ENCODE measurements at places on chromosomes 3 and 15. TPM values are rescaled to one million over a fixed set of nuclear protein-coding genes. Genes with fewer than 3 reads are reported as not detected.

CHRM5 gene
- total RNA-seq: under 0.01 TPM

GRCh38 chr3:60399861-60400845, 851.1 kb downstream of the FHIT start:
- H3K36me3 ChIP-seq: no peaks in the 10 kb centered on the region
- H3K4me3 ChIP-seq: no peak overlapping the region
- no peaks in the 10 kb centered on the region for H3K27me3 ChIP-seq
- no peak for DNase-seq

TMEM212 gene
- total RNA-seq: not detected

DNA sequence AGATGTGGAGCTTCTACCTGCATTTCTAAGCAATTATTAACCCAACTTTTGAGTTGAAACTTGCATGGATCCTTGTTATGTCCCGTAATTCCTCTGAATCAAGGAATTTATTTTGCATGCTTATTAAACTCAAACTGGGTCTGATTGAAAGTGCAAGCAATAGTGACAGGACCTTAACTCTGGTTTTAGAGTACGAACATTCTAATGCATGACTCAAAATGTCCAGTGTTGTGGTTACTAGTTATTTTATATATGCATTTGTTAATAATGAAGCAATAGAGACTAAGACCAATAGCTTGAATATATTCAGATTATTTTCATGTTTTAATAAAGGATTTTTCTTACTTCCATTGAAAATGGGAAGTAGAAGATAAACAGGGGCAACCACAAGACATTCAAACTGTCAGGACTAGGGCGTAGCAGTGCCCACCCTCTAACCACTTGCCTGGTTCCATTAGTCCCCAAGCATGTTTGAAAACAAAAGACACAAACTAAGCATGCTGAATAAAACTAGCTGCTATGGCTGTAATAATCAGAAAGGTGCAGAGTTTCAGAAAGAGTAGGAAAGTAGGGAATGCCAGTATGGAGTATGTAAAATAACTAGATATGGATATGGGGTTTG, 28.1 kb downstream of the OIP5 start:
- no peak overlapping the region for H3K27ac ChIP-seq
- peaks cover 7% of the 10 kb centered on the region for H3K36me3 ChIP-seq
- peak; percentile 1 for DNase-seq
- H3K27me3 ChIP-seq: no peaks in the 10 kb centered on the region
- H3K4me3 ChIP-seq: no peak overlapping the region
- no peaks in the 10 kb centered on the region for H3K4me1 ChIP-seq

GRCh38 chr3:30632065-30632464, 25.7 kb downstream of the TGFBR2 start:
- H3K36me3 ChIP-seq: peaks cover 17% of the 10 kb centered on the region
- no peak overlapping the region for H3K4me3 ChIP-seq
- no peaks in the 10 kb centered on the region for H3K27me3 ChIP-seq
- H3K4me1 ChIP-seq: peaks cover 26% of the 10 kb centered on the region
- DNase-seq: no peak

DNA sequence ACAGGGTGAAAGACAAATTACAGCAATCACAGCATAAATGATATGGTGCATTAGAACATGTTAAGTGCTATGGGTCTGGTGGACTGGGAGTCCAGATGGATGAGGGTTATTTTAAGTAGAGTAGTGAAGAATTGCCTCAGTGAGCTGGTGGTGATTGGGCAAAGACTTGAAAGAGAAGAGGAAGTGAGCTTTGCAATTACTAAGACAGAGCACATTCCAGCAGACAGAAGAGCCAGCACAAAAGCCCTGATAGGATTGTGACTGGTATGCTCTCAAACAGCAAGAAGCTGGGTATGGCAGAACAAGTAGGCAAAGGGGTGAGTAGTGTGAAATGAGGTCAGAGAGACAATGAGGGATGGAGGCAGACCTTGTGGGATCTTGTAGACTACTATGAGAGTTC, 2.1 kb upstream of the ACKR4 start:
- H3K27ac ChIP-seq: peak overlapping the region; percentile 90
- H3K4me1 ChIP-seq: peaks cover 26% of the 10 kb centered on the region
- DNase-seq: no peak
- H3K4me3 ChIP-seq: no peak overlapping the region
- no peaks in the 10 kb centered on the region for H3K36me3 ChIP-seq

DNA sequence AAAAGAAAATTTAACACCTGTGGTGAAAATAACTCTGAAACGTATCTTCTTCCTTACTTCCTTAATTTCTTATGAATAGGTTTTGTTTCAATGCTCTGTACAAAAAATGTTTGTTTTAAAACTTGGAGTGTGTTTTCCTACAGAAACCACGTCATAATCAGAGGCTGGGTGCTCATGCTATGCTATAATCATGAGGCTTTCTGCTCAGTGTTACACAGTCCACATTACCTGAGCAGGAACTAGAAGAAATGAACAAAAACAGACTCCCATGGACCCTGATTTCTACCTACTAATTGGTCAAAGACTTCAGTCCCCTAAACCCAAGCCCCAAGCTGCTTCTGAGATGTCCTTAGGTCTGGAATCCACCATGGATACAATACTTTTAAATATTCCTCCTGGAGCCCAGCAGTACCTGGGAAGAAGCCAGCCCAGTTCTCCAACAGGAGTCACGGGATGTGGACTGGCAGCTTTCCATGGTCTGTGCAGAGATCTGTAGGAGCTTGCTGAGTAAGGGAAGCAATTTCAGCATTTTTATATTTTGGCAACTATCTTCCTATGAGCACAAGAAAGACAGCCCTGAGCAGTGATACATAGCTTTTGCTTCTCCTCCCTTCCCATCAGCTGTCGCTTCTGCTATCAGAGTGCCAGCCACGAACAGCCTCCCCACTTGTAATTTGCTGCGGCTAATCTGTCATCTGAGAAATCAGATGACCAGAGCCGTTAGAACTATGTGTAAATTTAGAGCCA, 65.6 kb downstream of the WDR72 start:
- no peak overlapping the region for H3K27ac ChIP-seq
- H3K4me3 ChIP-seq: no peak overlapping the region
- H3K36me3 ChIP-seq: no peaks in the 10 kb centered on the region
- no peaks in the 10 kb centered on the region for H3K27me3 ChIP-seq
- no peaks in the 10 kb centered on the region for H3K4me1 ChIP-seq
